ENCODE measurements at places on chromosomes 16 and 17.

DNA sequence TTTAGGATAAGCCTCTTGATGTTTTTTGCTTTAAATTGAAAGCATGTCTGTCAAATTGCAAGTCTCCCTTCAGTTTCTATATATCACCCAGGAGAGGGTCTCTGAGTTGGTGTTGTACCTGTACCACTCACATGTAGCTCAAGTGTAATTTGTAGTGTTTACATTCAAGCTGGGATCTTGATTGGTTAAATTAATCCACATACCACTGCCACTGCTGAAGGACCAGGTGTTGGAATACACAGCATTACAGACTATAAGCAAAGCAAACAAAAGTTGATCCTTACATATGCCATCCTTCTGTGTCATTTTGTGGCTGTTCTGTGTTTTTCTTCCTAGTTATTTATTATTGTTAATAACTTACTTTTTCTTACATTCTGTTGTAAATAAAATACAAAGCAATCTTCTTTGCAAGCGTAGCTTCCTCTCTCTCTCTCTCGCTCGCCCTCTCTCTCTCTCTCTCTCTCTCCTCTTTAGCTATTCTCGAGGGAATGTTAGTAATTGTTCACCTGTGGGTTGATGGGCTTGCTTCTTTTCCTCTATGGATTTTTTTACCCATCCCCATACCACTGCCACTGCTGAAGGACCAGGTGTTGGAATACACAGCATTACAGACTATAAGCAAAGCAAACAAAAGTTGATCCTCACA is 20.8 kb upstream of the NOL11 start:
- no peak overlapping the region for H3K4me3 ChIP-seq
- peaks cover 2% of the 10 kb centered on the region for H3K27me3 ChIP-seq
- DNase-seq: no peak
- no peaks in the 10 kb centered on the region for H3K36me3 ChIP-seq
- H3K27ac ChIP-seq: no peak overlapping the region

- H3K4me1 ChIP-seq: no peaks in the 10 kb centered on the region
- no peak for DNase-seq
- H3K27me3 ChIP-seq: no peaks in the 10 kb centered on the region
Observed at GRCh38 chr17:74703311-74703710, 9.4 kb downstream of the CD300LF start.

- no peak overlapping the region for H3K27ac ChIP-seq
- no peak overlapping the region for H3K4me3 ChIP-seq
- H3K27me3 ChIP-seq: no peaks in the 10 kb centered on the region
- H3K4me1 ChIP-seq: no peaks in the 10 kb centered on the region
- no peaks in the 10 kb centered on the region for H3K36me3 ChIP-seq
- no peak for DNase-seq
Observed at GRCh38 chr16:89602273-89602951, 11.0 kb upstream of the DPEP1 start.

DNA sequence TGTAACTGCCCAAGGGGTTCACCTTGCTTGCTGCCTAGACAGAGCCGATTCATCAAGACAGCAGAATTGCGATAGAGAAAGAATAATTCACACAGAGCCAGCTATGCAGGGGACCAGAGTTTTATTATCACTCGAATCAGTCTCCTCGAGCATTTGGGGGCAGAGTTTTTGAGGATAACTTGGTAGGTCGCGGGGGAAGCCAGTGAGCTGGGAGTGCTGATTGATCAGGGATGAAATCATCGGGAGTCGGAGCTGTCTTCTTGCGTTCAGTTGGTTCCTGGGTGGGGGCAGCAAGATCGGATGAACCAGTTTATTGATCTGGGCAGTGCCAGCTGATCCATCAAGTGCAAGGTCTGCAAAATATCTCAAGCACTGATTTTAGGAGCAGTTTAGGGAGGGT is 9.1 kb downstream of the ITGAM start:
- no peak overlapping the region for H3K27ac ChIP-seq
- H3K36me3 ChIP-seq: no peaks in the 10 kb centered on the region
- H3K27me3 ChIP-seq: no peaks in the 10 kb centered on the region
- no peaks in the 10 kb centered on the region for H3K4me1 ChIP-seq
- no peak for DNase-seq

- DNase-seq: no peak
- H3K4me3 ChIP-seq: no peak overlapping the region
- no peaks in the 10 kb centered on the region for H3K27me3 ChIP-seq
- no peaks in the 10 kb centered on the region for H3K36me3 ChIP-seq
- H3K27ac ChIP-seq: peak overlapping the region; percentile 9
Observed at GRCh38 chr17:29252101-29252791, 5.6 kb downstream of the CRYBA1 start.

GRCh38 chr16:88550246-88550661 is 19.9 kb upstream of the ZC3H18 start:
- no peak overlapping the region for H3K4me3 ChIP-seq
- no peaks in the 10 kb centered on the region for H3K4me1 ChIP-seq
- H3K27ac ChIP-seq: no peak overlapping the region
- H3K27me3 ChIP-seq: no peaks in the 10 kb centered on the region

- DNase-seq: no peak
- H3K36me3 ChIP-seq: no peaks in the 10 kb centered on the region
- no peaks in the 10 kb centered on the region for H3K27me3 ChIP-seq
Observed at GRCh38 chr17:33804401-33804800, 450.7 kb upstream of the CCL2 start.

DNA sequence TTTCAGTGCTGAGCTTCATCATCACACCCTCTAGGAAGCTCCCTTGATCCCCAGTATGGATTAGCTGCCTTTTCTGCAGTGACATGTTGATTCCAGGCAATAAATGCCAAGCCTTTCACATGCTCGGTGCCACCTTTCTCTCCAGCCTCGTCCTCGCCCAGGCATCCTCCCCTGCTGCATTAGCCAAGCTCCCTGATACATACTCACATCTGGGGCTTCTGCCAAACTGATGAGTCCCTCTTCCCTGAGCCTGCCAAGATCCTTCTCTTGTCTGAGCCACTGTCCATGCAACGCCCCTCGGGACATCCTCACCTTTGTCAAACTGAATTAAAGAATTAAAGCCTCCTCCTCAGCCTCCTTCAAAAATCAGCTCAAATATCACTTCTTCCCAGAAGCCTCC is 538.5 kb upstream of the CDH11 start:
- H3K36me3 ChIP-seq: no peaks in the 10 kb centered on the region
- H3K4me3 ChIP-seq: no peak overlapping the region
- H3K27me3 ChIP-seq: no peaks in the 10 kb centered on the region
- DNase-seq: no peak
- no peak overlapping the region for H3K27ac ChIP-seq
- H3K4me1 ChIP-seq: no peaks in the 10 kb centered on the region

DNA sequence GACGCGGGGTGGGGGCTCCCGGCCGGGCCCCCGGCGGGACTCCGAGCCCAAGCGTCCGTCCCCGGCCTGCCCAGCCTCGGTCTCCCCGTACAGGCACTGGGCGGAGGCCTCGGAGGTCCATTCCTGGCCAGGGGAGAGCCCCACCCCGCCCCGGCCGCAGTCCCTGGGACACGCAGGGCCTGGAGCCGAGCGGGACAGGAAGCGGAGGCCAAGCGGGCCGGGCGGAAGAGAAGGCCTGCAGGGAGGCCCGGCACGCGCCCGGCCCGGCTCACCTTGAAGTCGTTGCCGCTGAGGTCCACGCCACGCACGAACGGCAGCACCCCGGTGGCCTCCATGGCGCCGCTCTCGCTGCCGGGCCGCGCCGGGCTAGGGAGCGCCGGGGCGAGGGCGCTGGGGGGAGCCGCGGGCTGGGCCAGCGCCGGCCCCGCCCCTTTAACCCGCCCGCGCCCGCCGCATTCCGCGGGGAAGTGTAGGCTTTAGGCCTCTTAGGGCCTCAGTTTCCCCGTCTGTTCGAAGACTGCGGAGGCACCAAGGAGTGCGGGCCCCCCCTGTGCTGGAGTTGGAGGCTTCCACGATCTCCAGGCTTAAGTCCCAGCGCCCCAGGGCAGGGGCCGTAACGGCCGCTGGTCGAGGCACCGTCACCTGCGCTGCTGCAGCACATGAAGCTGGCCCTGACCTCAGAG is at the start of gene FLII:
TSS of gene FLII (minus strand) at position 383 of the 683 bp plus-strand sequence. CDS start at position 335, 48 bp downstream.
- H3K4me1 ChIP-seq: peaks cover 5% of the 10 kb centered on the region
- H3K4me3 ChIP-seq: peak within 1 kb of the TSS; percentile 84
- H3K27ac ChIP-seq: peak within 1 kb of the TSS; percentile 91
- H3K27me3 ChIP-seq: no peaks in the 10 kb centered on the region
- H3K36me3 ChIP-seq: peaks cover 5% of the 10 kb centered on the region

- H3K36me3 ChIP-seq: no peaks in the 10 kb centered on the region
- no peak overlapping the region for H3K27ac ChIP-seq
- no peaks in the 10 kb centered on the region for H3K27me3 ChIP-seq
- H3K4me1 ChIP-seq: no peaks in the 10 kb centered on the region
Observed at GRCh38 chr16:84045001-84045817, 2.6 kb upstream of the SLC38A8 start.

GRCh38 chr16:1762879-1763520 is 8.3 kb downstream of the NME3 start:
- no peak for DNase-seq
- no peaks in the 10 kb centered on the region for H3K4me1 ChIP-seq
- no peak overlapping the region for H3K4me3 ChIP-seq
- H3K36me3 ChIP-seq: no peaks in the 10 kb centered on the region
- H3K27ac ChIP-seq: no peak overlapping the region

DNA sequence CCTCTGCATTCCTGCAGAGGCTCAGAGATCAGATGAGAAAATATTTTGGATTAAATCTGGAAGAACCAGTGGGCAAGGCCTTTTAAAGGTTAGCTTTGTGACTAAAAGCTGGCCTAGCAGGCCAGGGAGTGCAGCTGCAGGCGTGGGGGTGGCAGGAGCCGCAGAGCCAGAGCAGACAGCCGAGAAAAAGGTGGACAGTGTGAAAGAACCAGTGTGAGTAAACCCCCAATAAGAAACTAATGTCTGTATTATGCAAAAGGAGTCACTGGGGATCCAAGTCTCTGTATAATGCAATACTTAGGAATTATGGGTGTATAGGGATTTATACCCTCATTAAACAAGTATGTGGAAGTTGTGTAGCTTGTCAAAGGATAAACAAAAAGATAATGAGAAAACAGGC is 21.4 kb upstream of the SPACA3 start:
- no peaks in the 10 kb centered on the region for H3K27me3 ChIP-seq
- H3K4me3 ChIP-seq: no peak overlapping the region
- DNase-seq: no peak
- H3K4me1 ChIP-seq: no peaks in the 10 kb centered on the region

Measured in aorta (tissue), 5 donors.